ENCODE measurements at places on chromosomes 6 and 20.

DNA sequence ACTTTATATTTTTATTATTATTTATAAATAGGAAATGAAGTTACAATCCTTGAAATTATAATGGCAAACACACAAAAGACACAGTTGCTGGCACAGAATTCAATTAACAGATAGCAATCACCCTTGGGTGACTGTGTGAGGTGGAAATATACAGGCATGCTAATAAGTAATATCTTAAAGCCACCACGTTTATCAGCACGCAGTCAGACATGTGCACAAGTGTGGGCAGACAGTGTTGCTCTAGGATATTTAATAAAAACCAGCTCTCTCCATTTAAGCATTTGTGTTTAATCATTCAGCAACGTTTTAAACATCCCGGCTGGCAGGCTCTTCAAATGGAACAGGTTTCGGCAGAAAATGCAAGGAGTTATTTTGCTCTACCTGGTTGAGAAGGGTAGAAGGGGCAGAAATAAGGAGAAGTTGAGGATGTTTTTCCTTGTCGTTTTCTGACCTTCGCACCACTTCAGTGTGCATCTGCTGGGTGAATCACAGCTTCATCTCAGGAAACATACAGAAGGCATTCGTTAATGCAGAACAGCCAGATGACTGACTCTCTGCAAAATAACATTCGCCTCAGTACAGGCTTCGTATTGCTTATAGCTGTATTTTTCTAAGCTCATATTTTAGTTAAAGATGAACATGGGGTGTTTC is 585.1 kb downstream of the QKI start:
- DNase-seq = no peak

DNA sequence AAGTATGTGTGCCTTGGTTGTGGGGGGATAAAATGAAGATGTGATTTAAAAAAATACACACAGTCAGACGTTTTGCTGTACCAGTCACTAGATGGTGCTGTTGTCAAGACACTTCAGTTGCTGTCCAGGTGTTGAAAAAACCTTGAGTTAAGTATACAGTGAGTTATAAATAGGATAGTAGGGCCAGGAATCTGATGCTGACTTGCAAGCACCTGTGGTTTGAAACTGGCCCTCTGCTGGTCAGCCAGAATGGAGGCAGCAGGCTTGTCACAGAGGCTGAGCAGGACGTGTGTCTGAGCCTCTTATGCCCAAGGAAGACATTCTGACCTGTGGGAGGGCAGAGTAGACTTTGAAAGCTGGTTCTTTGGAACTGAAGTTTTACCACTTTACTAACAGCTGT is 27.8 kb downstream of the RNF8 start:
- DNase-seq = no peak

- DNase-seq = no peak
Observed at GRCh38 chr6:148794797-148795196, 48.0 kb downstream of the UST start.

DNA sequence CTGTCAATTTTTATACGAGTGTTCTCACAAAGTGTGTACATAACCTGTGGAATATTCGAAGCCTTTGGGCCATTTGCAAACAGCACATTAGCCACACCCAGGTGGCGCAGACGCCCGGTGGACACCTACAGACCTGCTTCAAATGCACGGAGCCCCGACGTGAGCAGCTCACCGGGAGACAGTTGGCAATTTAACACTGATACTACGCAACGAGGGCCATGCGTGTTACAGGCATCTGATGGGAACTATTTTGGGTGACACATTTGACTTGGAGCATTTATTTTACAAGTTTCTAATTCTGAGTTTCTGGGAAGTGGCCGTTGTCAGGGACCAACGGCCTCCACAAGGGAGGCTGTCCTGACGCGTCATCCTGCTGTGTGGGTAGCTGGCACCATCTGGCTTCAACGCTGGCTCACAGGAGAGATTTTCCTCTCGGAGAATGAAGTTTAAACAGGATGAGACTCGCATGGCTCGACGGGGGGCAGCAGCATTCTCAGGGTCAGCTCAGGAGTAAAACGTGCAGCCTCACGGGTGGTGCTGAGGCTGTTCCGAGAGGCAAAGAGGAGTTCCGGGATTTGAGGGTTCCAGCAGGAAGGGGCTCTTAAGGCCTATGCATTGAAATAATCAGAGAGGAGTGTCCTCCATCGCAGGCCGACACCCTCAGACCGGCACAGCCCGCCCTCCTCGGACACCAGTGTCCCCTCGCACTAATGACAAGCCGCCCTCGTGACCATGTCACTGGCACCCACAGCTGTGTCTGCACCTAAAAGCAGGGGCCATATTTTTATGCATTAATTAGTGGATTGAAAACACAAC is 207.4 kb downstream of the DLL1 start:
- no peak for DNase-seq

DNA sequence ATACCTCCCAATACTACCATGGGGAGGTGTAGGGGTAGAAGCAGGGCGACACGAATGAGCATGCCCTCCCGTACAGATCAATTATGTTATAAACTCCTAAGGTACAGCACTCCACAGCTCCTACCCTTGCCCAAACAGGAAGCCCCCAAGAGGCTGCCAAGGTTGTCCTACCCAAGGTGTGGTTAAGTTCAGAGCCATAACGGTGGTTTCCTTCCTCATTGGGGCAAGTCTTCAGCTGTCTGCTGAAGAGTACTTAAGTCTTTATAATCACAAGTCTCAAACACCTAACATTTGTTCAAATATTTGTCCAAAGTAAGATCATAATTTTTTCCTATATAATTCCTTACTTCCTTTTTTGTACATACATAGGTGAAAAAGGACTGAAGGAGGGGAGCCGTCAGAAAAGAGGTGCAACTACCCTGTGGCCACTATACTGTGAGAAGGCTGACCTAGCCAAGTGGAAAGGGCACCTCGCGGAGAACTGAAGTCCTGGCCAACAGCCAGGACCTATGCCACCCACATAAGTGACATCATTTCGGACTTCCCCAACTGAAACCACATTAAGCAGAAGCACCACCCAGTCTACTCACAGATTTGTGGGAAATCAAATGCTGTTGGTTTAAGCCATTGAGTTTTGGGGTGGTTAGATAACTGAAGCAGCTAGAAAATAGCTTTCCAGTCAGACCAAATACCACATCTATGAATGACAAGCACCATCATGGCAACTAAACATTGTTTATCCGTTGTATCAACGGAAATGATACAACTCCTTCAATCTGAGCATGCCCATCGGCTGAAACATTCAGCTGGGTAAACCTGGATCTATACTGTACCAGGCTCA is 2.9 kb upstream of the RAB22A start:
- DNase-seq = no peak

- no peak for DNase-seq
Observed at GRCh38 chr6:151561238-151561637, 67.4 kb downstream of the CCDC170 start.

DNA sequence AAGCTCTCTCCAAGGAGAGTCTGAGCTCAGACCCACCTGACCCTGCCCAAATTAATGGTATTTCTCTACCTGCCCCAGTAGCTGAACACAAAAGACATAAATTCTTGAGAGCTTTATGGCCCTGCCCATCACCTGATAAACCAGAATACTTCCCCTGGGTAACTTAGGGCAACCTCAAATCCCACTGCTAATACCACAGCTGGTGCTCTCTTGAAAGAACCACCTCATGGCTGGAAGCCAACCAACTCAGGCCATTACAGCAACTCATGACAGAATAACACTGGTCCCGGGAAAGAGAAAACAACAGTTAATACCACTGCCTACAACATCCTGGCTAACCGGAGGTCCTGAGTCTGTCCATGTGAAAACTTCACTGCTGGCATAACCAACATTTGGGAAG is 328.6 kb downstream of the NKAIN2 start:
- no peak for DNase-seq

DNA sequence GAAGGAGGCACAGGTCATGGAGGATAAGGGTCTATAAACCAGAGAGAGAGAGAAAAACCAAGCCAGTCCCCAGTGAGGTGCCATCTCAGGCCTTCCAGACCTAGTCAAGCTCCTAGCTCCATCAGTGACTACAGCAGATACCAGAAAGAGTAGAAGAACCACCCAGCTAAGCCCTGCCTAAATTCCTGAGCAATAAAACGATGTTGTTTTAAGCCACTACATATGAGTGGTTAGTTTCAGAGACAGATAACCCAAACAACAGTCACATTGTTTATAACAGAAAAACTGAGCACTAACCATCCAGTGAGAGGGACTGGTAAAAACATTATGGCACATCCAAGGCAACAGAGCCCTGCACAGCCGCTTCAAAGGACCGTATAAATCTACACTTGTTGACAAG is 59.2 kb downstream of the BMP7 start:
- DNase-seq = no peak

- DNase-seq = no peak
Observed at GRCh38 chr6:6392214-6393068, 72.0 kb upstream of the F13A1 start.

DNA sequence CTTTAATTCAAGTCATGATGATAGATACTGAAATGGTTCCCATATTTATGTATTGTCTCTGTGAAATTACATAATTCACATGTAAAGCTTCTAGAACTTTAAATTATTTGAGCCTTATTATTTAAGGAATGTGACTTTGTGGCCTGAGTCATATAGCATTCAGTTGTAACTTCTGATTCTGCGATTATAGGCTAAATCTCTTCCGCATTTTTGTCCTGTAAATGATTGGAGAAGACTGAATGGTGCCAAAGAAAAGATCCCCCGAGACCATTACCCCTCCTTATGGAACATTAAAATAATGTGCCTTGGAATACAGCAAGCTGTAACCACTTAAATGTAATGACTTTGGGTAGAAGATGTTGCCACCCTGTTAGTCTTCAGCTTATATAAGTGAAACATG is 63.3 kb upstream of the MAP7 start:
- DNase-seq = no peak

- no peak for DNase-seq
Observed at GRCh38 chr6:70162972-70163371, 139.9 kb downstream of the COL9A1 start.

DNA sequence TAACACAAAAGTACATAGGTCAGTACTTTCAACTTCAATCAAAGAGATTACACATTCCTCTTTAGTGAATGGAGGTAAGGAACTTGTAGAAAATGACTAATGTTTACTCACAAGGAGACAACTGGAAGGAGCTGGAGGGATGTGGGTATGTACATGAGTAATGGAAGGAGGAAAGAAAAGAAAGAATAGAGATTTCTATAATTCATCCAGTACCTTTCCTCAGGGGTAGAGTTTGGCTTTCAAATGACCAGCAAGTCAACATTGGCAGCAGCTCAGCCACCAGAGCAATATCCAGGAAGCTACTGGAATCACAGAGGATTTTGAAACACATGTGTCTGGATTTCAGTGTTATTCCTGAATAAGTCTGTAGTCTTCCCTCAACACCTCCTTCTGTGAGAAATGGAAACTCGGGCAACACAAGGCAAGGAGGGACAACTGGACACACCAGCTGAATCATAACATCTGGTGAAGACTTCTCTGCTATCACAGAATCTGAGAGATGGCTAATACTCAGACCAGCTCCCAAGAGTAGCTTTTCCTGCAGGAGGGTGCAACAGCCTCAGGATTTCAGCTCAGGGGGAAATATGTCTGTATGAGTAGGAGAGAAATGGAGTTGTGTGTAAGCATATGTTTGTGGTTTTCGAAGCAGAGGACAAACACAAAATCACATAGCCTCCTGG is 98.8 kb downstream of the HAO1 start:
- no peak for DNase-seq

- DNase-seq = no peak
Observed at GRCh38 chr6:34679552-34680253, 16.9 kb downstream of the ILRUN start.

DNA sequence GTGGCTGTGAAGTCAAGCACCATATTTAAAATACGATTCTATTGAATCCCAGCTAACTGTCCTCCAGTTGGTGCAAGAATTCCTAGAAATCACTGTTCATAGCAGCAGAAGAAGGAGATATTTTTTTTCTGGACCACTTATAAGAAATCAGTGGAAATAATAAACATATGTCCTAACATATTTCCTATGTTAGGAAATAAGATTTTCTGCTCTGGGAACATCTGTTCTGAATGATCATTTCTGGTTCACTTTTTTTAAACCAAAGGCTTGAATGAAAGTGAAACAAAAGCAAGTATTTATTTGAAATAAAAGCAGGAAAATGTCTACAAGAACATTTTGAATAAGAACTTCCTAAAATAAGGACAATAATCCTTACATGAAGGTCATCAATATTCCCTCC is 138.9 kb upstream of the RALGAPA2 start:
- DNase-seq = no peak

GRCh38 chr20:15658295-15658694 is 915.0 kb downstream of the KIF16B start:
- DNase-seq = no peak

- DNase-seq = no peak
Observed at GRCh38 chr6:145055567-145055966, 679.8 kb downstream of the EPM2A start.

DNA sequence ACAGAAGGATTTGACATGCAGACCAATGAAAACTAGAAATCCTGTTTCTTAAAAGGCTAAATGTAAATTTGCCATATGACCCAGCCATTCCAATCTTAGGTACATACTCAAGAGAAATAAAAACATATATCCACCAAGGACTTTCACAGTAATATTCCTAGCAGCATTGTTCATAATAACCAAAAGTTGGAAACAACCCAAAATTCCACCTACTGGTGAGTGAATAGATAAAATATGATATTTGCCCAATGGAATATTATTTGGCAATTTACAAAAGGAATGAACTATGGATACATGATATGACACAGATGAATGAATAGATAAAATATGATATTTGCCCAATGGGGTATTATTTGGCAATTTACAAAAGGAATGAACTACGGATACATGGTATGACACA is 22.7 kb downstream of the MTCL3 start:
- no peak for DNase-seq

- no peak for DNase-seq
Observed at GRCh38 chr6:1482381-1483166, 93.2 kb downstream of the FOXF2 start.

GRCh38 chr20:60137657-60138245 is 179.5 kb downstream of the CDH26 start:
- no peak for DNase-seq

DNA sequence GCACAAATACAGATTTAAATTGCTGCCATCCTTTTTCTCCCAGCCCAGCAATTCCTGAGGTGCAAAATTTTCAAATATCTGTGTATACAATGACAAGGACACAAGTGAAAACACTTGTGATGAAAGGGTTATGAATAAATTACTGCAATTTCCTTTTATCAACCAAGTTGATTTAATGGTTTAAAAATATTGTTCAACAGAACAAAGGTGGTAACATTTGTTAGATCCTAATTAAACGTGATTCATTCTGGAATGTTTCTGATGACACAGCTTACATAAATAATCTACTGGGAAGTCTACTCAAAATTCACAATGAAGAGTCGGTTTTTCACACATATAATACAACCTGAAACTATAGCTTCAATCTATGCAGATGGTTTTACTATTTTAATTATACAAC is 17.1 kb downstream of the B4GALT5 start:
- DNase-seq = no peak
